ENCODE measurements at places on chromosomes 6 and 20.

- ATAC-seq, result no peak
Observed at GRCh38 chr6:133017581-133017980, 203.2 kb downstream of the RPS12 start.

DNA sequence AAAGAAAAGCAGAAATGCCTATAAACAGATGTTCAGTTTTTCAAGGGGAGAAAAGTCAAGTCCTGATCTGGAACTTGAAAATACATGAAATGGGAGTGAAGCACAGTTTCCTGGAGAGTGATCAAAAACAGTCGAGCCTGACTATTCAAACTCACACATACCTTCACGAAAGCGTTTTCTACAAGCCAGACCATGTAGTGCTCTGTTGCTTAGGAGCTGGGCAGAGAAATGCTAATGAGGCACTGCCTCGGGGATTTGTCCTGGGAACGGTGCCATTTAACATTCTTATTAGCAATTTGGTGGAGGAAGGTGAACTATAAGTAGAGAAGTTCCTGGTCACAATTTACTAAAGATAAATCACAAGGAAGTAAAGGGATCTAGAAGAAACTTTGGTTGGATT lies 5.9 kb downstream of the NHSL1 start:
- no peak for ATAC-seq

- ATAC-seq, result no peak
Observed at GRCh38 chr6:25494469-25494868, 157.5 kb upstream of the SCGN start.

- ATAC-seq, result peak; percentile 16
Observed at GRCh38 chr6:31901415-31901952, 402 bp downstream of the ZBTB12 start.

DNA sequence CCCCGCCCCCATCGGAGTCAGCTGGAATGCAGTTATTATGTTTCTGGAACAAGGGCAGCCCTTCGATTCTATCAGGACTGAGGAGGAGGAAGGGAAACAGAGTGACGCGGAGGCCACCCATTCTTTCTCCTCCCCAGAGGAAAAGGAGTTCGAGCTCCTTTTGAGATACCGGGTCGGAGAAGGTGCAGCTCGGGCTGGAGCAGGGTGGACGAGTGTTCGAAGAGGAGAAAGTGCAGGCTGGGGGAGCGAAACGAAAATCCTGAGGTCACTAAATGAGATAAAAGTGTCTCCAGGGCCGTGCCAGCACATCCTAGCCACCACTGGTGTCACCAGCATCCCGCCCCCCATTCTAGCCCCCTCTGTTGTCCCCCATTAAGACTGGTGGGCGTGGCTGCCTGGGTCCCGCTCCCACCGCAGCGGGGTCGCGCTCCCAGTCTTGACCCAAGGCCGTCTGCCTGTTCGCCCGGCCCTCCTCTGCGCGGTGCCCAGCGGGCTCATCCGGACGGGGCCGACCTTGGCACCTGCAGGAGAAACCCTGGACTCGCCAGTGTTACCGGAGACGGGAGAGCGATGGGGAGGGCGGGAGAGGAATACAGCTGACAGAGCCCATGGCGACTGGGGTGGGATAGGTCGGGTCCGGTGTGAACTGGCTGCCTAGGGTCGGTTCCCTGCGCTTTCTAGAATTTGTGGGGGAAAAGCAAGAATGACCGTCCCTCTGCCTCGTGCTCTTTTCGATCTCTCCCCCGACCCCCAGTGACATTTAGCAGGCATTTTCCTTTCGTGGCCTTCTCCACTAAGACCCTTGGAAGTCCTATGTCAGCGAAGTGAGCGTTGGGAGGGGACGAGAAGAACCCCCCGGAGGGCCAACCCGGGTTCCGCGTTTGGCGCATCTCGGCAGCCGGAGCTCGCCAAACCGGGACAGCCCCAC lies 16.2 kb downstream of the FOXA2 start:
- no peak for ATAC-seq

GRCh38 chr6:54758340-54758739 lies 88.2 kb upstream of the FAM83B start:
- no peak for ATAC-seq

DNA sequence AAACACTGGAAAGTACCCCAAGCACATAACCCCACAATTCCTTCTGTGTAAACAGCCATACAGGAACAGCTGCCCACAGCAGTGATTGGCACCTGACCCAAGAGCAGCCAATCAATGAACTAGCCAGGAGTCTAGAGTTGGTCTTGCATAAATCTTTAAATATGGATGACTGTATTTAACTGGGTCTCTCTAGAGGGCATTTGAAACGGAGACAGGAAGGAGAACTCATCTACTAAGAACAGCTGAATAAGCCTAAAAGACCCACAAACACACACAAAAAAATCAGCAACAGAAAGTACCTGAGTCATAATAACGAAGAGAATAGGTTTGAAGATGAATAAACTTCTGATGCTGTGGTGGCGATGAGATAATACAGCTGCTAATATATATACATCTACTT lies 49.0 kb upstream of the ASF1A start:
- peak; percentile 87 for ATAC-seq

DNA sequence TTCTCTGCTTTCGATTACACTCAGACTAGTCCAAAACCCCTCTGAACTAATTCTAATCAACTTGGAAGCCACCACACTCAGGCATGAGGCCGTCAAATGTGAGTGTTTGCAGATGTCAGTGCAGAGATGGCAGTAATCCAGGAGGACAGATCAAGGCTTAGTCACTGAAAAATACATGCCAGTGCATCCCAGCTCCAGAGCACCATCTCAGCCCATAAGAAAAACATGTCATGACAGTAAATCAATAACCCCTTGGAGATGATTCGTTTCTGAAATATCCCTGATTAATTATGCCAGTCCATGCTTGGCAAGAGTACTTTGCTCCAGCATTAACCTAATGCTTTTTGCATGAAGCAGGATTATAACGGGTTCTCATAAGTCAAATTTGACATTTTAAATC lies 179.5 kb downstream of the ADAT2 start:
- ATAC-seq, result no peak

GRCh38 chr6:151675746-151676459 lies 131.6 kb upstream of the ESR1 start:
- peak; percentile 58 for ATAC-seq

DNA sequence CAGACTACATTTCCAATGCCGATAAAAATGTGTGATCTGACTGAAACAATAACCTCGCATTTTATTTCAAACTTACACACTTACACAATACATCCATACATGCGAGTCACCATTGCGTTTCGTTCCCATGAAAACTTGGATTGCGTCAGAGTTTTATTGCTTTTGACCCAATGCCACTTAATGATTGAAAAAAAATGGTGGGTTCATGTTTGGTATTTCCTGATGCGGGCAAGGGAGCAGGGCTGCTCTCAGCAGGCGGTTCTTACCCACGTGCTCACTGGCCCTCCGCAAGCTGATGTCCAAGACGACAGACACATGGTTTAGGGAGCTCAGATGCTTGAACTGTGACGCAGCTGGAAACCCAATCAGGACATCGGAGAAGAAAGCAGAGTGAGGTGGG lies 281.0 kb upstream of the SULF2 start:
- no peak for ATAC-seq

GRCh38 chr20:19975436-19975799 lies 41.7 kb upstream of the NAA20 start:
- no peak for ATAC-seq

- no peak for ATAC-seq
Observed at GRCh38 chr6:130008236-130008873, 10.0 kb upstream of the L3MBTL3 start.

DNA sequence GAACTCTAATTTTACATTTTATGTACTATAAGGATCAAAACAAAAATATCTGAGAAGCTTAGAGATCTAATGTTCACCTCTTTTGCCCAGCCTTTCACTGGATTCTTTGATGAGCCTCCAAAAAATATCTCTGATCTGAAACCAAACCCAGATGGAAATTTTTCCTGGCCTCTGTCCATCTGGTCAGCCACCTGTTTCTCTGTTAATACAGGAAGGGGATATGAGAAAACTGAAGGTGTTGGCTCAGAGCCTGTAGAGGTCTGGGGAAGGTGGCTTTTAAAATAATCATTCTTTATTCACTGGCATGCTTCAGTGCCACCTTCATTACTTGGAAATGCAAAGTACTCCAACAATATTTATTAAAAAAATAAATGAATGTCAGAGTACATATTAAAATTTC lies 8.5 kb upstream of the MCM3 start:
- no peak for ATAC-seq

GRCh38 chr20:40563296-40563950 lies 125.6 kb downstream of the MAFB start:
- no peak for ATAC-seq

DNA sequence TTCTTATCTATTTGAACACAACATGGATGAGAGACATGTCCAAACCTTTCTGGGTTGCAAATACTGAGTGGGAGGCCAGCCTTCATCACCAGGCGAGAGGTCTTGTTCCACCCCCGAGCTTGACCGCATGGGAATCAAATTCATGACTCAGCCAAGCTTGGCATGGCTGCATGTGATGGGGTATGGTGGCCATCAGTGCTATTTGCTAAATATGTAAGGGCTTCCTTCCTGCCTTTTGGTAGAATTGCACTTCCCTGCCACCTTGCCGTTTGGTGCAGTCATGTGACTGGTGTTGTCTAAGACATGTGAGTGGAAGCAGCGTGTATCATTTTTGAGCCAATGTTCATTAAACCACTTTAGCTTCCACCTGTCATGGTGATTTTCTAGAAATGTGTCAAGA lies 508.9 kb upstream of the SULF2 start:
- ATAC-seq, result no peak

- no peak for ATAC-seq
Observed at GRCh38 chr6:111663692-111664564, 58.2 kb upstream of the TRAF3IP2 start.

DNA sequence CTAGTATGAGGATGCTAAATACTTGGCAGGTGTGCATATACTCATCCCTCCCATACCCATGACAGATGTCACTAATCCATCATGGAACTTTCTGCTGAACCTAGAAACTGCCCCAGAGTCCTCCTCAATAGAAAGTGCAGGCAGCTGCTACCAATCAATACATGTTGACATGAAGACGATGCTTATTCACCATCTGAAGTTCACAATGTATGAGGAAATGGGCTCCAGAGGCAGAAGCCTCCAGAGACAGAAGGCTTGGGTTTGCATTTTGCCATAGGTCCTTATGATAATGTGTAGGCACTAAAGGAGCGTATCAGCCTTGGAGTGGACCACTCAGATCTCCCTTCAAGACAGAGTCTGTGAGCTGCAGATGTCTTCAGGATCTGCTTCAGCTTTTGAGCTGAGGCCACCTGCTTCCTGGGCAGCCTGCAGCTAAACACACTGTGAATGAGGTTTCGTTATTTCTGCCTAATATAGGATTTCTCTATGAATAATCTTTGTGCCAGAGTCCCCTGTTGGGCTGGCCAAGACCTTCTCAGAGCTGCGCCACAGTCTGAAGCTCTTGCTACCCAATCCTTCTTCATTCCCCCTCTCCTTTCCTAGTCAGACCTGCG lies 7.5 kb upstream of the KIAA1755 start:
- ATAC-seq, result no peak

Measured in activated CD4-positive, CD25-positive, alpha-beta regulatory T cell treated with anti-CD3 and anti-CD28 coated beads, Interleukin-2, amount 50 U/mL, for 24 hours (primary cell).